ENCODE measurements at places on chromosomes 13 and 19. TPM values are rescaled to one million over a fixed set of nuclear protein-coding genes. Genes with fewer than 3 reads are reported as not detected.

The ZNF724 gene
- 15.1 TPM for total RNA-seq

The MEIOSIN gene
- not detected for total RNA-seq

The CERS1 gene
- total RNA-seq: 1.7 TPM

The IFNL2 gene
- total RNA-seq: not detected

The NCR1 gene
- total RNA-seq: not detected

The ELSPBP1 gene
- not detected for total RNA-seq

The TSSK6 gene
- total RNA-seq: 0.96 TPM

The ANKLE1 gene
- total RNA-seq: not detected

The KIR2DL3 gene
- total RNA-seq: not detected

The PRKCG gene
- 0.28 TPM for total RNA-seq

The CXCL17 gene
- total RNA-seq: not detected

The LIM2 gene
- total RNA-seq: not detected

The GGACT gene
- total RNA-seq: 4.2 TPM

The TBCB gene
- total RNA-seq: 179 TPM

The RAB20 gene
- 36.6 TPM for total RNA-seq

The GIPR gene
- total RNA-seq: 0.38 TPM

The SPACA4 gene
- not detected for total RNA-seq

The ZNF507 gene
- 8.2 TPM for total RNA-seq

The FBN3 gene
- total RNA-seq: not detected

The MAMSTR gene
- 0.28 TPM for total RNA-seq

The ZNF439 gene
- 14.1 TPM for total RNA-seq

The WDR88 gene
- total RNA-seq: not detected

The CCDC169 gene
- 1.3 TPM for total RNA-seq

The ACTMAP gene
- total RNA-seq: 0.96 TPM

The ZNF850 gene
- 6.2 TPM for total RNA-seq

The PRDX2 gene
- total RNA-seq: 196 TPM

The SPC24 gene
- 104 TPM for total RNA-seq

The BIVM gene
- 16.1 TPM for total RNA-seq

The ATP8B3 gene
- 0.38 TPM for total RNA-seq

The PEAK3 gene
- not detected for total RNA-seq

The CATSPERD gene
- total RNA-seq: not detected

All from regular cardiac myocyte (primary cell).